HT1080 (cell line): ENCODE measurements at places on chromosomes 3 and 15. TPM values are rescaled to one million over a fixed set of nuclear protein-coding genes. Genes with fewer than 3 reads are reported as not detected.
A peak's percentile ranks its signal among the peaks of the same experiment; 100 is the strongest.

- DNase-seq, result no peak
These were observed 95.2 kb downstream of the CHSY1 start for GRCh38 chr15:101156509-101157159.

DNA sequence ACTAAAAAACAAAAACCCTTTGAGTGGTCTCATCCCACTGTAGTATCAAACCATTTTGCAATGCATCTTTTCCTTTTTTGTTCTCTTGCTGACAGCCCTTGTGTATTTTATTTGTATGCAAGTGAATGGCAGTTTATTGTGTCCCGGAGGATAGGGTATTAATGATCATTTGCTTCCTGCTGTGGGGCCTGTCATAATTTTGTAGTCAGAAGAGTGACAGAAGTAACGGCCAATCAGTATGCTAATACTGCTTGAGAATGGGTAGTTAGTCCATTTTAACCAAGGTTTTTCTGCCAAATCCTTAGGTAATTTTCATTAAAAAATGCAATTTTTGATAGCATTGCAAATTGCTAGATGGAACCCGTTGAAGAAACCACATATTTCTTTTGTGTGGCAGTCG, 75.5 kb upstream of the PLSCR5 start:
- DNase-seq, result no peak

The MORC1 gene
- 0.11 TPM in 1 of 2 replicates, not detected in the other for total RNA-seq

DNA sequence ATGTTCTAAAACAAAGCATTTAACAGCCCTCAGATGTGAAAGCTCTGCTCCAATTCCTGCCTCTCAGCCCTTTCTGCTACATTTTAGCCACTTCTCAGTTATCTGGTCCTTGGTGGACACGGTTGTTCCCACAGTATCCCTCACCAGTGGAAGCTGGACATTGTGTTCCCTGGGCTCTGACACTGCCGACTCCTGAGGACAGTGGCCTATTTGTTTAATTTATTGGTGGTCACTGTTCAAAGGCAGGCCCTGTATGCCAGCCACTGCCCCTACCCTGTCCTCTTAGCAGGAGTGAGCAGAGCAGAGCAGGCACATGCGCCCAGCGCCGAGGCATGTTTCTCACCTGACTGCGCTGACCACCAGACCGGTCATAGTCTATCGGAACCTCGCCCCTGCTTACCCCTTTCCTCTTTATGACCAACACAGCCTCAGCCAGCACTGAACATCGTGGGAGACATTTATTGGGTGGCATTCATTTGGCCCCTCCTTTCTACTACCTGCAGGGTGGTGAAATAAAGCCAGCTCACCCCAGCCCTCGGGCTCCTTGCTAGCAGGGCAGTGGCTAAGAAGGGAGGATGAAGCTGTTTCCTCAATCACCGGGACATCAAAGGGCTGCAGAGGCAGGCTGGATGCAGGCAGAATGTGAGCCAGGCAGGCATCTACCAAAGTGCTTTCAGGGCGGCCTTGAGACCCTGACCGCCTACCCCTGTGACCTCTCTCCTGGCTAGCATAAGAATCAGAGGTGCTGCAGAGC, 54.3 kb upstream of the HACD2 start:
- no peak for DNase-seq

- DNase-seq, result no peak
These were observed 94.0 kb upstream of the LRRN1 start for GRCh38 chr3:3705090-3705775.

The ST3GAL6 gene
- total RNA-seq, result 11.1 and 12.4 TPM in 2 replicates

DNA sequence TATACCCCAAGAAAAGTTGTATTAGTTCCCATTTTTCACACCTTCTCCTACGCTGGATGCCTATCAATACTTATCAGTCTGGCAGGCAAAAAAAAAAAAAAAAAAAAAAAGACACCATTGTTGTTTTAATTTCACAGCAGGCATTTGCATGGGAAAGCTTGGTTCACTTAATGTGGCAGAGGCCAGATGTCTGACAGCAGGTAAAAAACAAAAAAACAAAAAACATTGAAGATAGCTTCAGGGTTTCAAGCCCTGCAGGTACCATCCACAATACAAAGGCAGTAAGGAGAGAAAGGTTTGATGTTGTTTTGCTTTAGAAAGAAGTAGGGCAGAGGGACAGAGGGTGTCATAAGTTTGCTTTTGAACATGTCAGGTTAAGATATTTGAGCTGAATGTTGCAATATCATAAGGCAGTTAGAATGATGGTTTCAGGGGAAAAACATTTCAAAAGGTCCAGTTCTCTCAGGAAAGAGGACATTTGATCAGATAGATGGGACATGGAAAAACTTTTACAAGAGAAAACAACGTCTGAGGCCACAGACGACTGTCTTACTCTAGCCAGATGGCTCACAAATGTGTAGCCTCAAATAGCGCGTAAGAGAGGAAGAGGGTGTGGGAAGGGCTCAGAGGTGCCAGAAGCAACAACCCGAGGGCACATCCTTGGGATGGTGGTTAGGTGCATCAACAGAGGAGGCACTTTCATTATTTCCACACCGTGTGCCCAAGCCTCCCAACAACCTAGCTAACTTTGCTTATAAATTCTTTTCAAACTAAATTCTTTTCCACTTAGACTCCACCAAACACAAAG, 25.7 kb downstream of the PCOLCE2 start:
- DNase-seq, result peak; percentile 56
